AG10803 (cell line): ENCODE measurements at places on chromosomes 2 and 18.

DNA sequence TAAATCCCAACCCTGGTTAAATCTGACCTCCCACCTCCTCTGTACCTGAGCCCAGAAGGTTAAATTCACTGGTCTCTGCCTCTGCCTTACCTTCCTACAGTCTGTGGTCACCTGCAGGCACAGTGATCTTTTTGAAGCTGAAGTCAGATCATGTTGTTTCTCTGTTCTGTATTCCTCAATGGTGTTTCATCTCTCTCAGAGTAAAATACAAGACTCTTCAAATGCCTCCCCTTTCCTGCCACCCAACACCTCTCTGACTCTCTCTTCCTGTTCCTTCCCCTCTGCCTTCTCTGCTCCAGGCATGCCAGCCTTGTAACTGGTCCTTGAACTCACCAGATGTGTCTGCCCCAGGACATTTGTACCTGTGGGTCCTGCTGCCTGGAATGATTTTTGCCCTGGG is 219.3 kb downstream of the UXS1 start:
- no peak for DNase-seq

GRCh38 chr2:55502590-55503141 is 16.9 kb upstream of the CFAP36 start:
- no peak for DNase-seq

- no peak for DNase-seq
Observed at GRCh38 chr2:82796132-82796531, 1662.9 kb downstream of the SUCLG1 start.

DNA sequence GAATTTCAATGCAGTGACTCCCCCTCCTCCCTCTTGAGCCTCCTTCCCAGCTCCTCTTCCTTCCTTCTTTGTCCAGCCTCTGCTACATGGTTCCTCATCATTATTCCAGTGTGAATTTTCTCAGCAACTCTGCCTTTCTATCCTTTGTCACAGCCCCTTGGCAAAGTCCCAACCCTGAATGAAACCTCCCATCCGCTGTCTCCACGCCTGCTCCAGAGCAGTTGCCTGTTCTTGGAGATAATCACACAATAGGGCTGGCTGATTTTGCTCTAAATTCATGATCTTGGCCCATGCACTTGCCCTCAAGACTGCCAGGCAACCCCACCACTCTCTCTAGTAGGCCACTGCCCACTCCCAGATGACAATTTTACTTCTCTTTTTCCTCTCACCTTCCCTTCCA is 61.4 kb downstream of the BCL2L11 start:
- no peak for DNase-seq

DNA sequence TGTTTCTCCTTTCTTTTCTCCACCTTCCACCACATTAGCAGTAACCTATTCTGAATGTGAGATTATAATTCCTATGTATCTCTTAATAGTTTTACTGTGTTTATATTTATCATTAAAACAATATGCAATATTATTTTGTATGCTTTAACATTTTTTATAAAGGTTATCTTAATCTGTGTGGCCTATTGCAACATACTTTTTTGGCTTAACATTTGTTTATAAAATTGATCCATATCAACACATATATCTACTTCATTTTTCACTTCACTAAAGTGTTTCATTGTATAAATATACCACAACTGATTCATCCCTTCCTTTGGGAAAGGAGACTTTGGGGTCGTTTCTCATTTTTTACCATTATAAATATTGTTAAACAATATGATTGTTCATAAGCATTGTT is 48.6 kb downstream of the ATP9B start:
- DNase-seq, result no peak
